T-helper 1 cell (primary cell): ENCODE measurements at places on chromosomes 6 and 20.

- no peak for DNase-seq
Observed at GRCh38 chr6:125910527-125910926, 46.0 kb upstream of the HINT3 start.

GRCh38 chr6:69487688-69488087 is 309.1 kb downstream of the LMBRD1 start:
- DNase-seq = no peak

GRCh38 chr6:35327349-35328027 is 14.9 kb upstream of the PPARD start:
- peak; percentile 65 for DNase-seq

DNA sequence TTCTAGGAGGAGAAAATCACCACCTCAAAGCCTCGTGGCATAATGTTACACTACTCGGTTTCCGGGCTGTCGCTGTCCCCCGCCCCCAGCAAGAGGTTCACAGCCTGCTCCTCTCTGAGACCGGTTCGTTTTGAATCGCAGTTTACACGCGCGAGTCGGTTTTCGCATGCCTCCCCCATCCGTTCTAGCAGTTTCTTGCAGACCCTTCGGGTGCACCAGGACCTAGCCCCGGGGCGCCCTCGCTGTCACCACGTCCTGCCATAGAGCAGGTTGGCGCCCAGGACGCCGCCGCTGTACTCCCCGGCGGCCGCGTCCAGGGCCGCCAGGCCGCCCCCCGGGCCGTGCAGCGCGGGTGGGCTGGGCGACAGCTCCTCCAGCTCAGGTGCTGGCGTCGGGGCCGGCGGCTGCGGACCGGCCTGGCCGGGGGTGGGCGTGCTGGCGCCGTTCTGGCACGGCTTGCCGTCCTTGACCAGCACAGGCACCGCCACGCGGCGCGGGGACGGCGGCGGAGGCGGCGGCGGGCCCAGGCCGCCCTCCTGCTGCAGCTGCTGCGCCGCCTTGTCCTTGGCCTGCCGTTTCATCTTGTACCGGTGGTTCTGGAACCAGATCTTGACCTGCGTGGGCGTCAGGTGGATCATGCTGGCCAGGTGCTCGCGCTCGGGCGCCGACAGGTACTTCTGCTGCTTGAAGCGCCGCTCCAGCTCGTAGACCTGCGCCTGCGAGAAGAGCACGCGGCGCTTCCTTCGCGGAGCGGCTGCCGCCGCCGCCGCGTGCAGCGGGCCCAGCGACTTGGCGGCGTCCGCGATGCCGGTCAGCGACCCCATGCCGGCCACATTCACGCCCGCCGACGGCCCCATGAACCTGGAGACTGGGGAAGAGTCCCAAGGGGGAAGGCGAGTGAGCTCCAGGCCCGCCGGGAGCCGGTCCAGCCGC is 1.4 kb downstream of the NKX2-4 start:
- peak; percentile 23 for DNase-seq

GRCh38 chr6:107337191-107337741 is 122.1 kb downstream of the PDSS2 start:
- DNase-seq = no peak

DNA sequence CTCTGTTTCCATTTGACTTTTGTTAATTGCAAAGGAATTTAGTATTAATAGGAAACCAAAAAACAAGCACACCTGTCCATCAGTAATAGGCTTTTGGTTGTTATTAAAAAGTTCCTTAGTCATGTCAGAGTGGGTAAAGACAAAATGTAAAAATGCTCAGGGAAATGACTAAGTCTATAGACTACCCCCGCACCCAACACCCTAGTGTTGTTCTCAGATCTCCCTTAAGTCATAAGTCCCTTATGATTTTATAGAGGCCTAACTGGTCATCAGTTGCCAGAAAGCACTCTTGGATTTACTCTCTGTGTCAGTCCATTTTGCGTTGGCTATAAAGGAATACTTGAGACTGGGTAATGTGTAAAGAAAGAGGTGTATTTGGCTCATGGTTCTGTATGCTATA is 52.8 kb downstream of the MAP3K4 start:
- DNase-seq = no peak

DNA sequence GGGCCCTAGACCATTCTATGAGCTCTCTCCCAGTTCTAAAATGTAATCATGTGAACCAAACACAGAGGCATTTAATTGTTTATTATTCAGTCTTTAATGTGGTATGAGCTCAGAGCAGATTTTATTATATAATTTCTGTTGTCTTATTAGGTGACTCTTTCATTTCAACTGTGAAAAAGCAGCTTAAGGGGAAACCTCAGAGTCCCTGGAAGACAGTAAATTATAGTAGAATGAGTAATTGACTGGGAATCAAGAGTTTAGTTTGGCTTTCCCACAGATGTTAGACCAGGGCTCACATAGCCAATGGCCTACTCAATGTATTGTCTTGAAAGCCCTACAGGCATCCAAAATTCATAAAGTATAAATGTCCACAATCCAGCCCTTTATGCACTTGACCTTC is 390.4 kb upstream of the SLC35B3 start:
- DNase-seq = no peak

GRCh38 chr6:54971825-54972224 is 125.3 kb downstream of the FAM83B start:
- DNase-seq = no peak

GRCh38 chr20:62523473-62524203 is 47.8 kb upstream of the GATA5 start:
- no peak for DNase-seq

GRCh38 chr6:47152666-47153403 is 110.7 kb upstream of the ADGRF1 start:
- DNase-seq = no peak

DNA sequence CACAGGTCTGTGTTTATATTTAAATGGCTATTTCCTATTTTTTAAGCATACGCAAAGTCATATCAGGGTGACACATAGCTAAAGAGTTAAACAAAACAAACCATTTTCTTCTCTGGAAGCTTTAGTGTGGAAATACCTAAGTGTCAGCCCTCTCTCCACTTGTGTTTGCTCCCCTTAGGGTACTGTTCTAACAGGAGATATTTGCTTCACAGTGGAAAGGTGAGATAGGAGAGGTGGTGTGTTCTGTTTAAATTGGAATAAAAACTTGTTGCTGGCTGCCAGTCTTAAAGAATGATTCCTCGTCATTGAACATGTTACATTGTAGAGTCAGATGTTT is 18.9 kb downstream of the PHACTR2 start:
- no peak for DNase-seq

DNA sequence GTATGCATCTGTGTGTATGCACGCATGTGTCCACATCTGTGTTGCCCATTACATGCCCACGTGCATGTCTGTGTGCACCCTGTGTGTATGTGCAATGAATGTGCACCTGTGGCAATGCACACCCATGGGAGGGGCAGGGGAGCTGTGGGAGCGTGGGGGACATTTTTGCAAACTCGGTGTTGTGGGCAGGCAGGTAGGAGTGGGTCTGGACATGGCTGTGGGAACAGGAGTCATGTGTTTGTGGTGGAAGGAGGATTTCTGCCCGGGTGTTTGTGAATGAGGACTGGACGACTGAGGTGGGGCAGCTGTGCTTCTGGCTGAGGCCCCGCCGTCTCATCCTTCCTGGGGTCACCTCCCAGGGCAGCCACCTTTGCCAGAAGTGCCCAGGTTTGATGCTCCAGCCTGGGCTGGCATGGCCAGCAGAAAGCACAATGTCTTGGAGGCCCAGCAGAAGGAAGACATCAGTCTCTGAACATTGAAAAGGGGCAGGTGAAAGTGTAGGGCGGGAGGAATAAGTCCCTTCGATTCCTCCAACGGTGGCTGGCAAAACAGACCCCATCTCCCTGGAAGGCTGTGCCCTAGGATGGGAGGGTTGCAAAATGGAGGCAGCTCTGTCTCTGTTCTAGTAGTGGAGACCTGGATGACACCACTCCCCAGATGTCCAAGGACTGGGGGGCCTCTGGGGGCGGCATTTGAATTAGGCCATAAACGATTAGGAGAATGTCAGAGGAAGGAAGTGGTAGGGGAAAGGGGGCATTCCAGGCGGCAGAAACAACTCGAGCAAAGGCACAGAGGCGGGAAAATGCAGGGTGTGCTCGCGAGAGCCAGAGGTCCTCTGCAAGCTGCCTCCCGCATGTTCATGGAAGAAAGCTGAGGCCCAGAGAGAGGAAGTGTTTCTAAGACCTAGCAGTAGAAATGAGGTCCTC is 19.1 kb upstream of the ARMC12 start:
- DNase-seq = no peak

- DNase-seq = no peak
Observed at GRCh38 chr20:46130534-46130933, 12.4 kb downstream of the CD40 start.
